Mesothelial cell of epicardium (in vitro differentiated cells): ENCODE measurements at places on chromosomes 5 and 9. TPM values are rescaled to one million over a fixed set of nuclear protein-coding genes. Genes with fewer than 3 reads are reported as not detected.

- peak overlapping the region; percentile 83 for H3K4me3 ChIP-seq
- H3K27me3 ChIP-seq: no peaks in the 10 kb centered on the region
- peaks cover 1% of the 10 kb centered on the region for H3K36me3 ChIP-seq
- H3K27ac ChIP-seq: peak overlapping the region; percentile 59
- H3K4me1 ChIP-seq: peaks cover 43% of the 10 kb centered on the region
- no peak for DNase-seq
Measured at GRCh38 chr5:72107901-72108201, 576 bp downstream of the MAP1B start.

- no peak overlapping the region for H3K4me3 ChIP-seq
- no peaks in the 10 kb centered on the region for H3K36me3 ChIP-seq
- no peak for DNase-seq
- H3K27me3 ChIP-seq: peaks cover 17% of the 10 kb centered on the region
Measured at GRCh38 chr5:161058781-161059180, 206.8 kb upstream of the ATP10B start.

The MYOZ3 gene
- 8.5 to 9.4 TPM (median 8.5 TPM) in 3 replicates for total RNA-seq

GRCh38 chr5:113382731-113383130 lies 52.1 kb downstream of the TSSK1B start:
- no peak for DNase-seq
- no peak overlapping the region for H3K27ac ChIP-seq
- H3K4me3 ChIP-seq: no peak overlapping the region
- H3K4me1 ChIP-seq: peaks cover 20% of the 10 kb centered on the region

DNA sequence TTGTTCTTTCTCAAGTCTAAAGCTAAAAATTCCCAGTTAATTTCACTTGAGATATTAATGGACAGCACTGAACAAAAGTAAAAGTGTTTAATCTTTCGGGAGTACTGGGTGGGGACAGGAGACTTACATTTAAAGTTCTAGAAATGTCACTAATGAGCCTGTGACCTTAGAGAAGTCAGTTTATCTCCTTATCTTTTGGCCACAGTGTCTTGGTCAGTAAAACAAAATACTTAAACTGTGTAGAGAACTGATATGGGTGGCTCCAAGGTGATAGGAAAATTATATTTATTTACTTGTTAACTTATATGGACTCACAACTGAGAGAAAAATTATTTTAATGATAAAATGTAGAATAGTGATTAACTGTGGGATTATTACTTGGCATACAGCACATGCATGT lies 8.9 kb downstream of the IPO11 start:
- H3K27ac ChIP-seq: no peak overlapping the region
- H3K4me1 ChIP-seq: no peaks in the 10 kb centered on the region
- no peaks in the 10 kb centered on the region for H3K27me3 ChIP-seq
- no peak overlapping the region for H3K4me3 ChIP-seq

- H3K4me1 ChIP-seq: no peaks in the 10 kb centered on the region
- no peaks in the 10 kb centered on the region for H3K36me3 ChIP-seq
- H3K27me3 ChIP-seq: no peaks in the 10 kb centered on the region
- no peak overlapping the region for H3K27ac ChIP-seq
Measured at GRCh38 chr9:4970970-4971641, 14.0 kb upstream of the JAK2 start.

GRCh38 chr5:125655156-125655555 lies 768.1 kb upstream of the GRAMD2B start:
- peaks cover 42% of the 10 kb centered on the region for H3K4me1 ChIP-seq
- no peak for DNase-seq
- H3K4me3 ChIP-seq: no peak overlapping the region
- H3K27me3 ChIP-seq: no peaks in the 10 kb centered on the region
- no peak overlapping the region for H3K27ac ChIP-seq

GRCh38 chr5:77449981-77450380 lies 42.1 kb downstream of the WDR41 start:
- H3K27ac ChIP-seq: no peak overlapping the region
- H3K4me1 ChIP-seq: peaks cover 10% of the 10 kb centered on the region
- H3K27me3 ChIP-seq: no peaks in the 10 kb centered on the region
- H3K36me3 ChIP-seq: peaks cover 59% of the 10 kb centered on the region
- DNase-seq: no peak

The SPATA31A3 gene
- not detected in 3 replicates for total RNA-seq

GRCh38 chr5:118459490-118459889 lies 528.9 kb downstream of the DTWD2 start:
- H3K4me3 ChIP-seq: no peak overlapping the region
- H3K27me3 ChIP-seq: peaks cover 3% of the 10 kb centered on the region
- DNase-seq: no peak
- no peaks in the 10 kb centered on the region for H3K36me3 ChIP-seq

DNA sequence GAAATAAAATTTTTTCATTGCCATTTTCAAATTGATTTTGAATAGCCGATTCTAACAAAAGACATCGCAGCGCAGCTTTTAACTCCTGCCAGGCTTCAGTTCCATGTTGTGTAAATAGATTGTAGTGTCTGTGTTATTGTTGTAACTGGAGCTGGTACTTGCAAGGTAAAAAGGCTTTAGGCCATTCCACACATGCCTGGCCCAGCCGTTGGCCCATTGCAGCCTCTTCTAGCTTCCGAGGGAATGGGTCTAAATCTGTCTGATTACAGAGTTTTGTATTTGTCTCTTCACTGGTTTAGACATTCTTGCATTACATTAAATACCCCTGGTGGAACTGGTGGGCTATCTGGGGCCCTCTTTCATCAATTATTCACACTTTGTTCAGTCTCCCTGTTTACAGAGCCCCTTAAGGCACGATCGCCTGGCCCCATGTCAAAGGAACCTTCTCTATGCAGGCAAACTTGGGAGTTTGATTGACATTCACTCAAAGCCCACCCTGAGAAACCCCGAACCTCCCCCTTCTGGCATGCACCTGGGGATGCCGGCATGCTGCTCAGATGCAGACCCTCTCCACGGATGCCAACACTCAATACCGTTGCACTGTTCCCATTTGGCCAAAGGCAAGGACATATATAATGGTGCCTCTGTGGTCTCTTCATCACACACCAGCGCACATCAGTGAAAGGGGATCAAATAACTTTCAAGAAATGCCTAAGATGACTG lies 281.7 kb upstream of the IRX2 start:
- peaks cover 5% of the 10 kb centered on the region for H3K4me1 ChIP-seq
- H3K36me3 ChIP-seq: no peaks in the 10 kb centered on the region
- H3K27ac ChIP-seq: no peak overlapping the region

GRCh38 chr5:74378464-74378863 lies 262.1 kb downstream of the ENC1 start:
- no peak for DNase-seq
- no peaks in the 10 kb centered on the region for H3K36me3 ChIP-seq
- H3K27ac ChIP-seq: no peak overlapping the region
- no peaks in the 10 kb centered on the region for H3K27me3 ChIP-seq
- no peak overlapping the region for H3K4me3 ChIP-seq

- peak overlapping the region; percentile 88 for H3K27ac ChIP-seq
- H3K4me1 ChIP-seq: peaks cover 82% of the 10 kb centered on the region
- no peak overlapping the region for H3K4me3 ChIP-seq
- no peak for DNase-seq
- peaks cover 7% of the 10 kb centered on the region for H3K36me3 ChIP-seq
- H3K27me3 ChIP-seq: no peaks in the 10 kb centered on the region
Measured at GRCh38 chr9:14238518-14238917, 75.4 kb downstream of the NFIB start.

GRCh38 chr9:34332076-34332964 lies 3.0 kb downstream of the NUDT2 start:
- H3K36me3 ChIP-seq: no peaks in the 10 kb centered on the region
- DNase-seq: no peak
- peaks cover 16% of the 10 kb centered on the region for H3K4me1 ChIP-seq
- H3K27ac ChIP-seq: peak overlapping the region; percentile 45
- no peaks in the 10 kb centered on the region for H3K27me3 ChIP-seq

DNA sequence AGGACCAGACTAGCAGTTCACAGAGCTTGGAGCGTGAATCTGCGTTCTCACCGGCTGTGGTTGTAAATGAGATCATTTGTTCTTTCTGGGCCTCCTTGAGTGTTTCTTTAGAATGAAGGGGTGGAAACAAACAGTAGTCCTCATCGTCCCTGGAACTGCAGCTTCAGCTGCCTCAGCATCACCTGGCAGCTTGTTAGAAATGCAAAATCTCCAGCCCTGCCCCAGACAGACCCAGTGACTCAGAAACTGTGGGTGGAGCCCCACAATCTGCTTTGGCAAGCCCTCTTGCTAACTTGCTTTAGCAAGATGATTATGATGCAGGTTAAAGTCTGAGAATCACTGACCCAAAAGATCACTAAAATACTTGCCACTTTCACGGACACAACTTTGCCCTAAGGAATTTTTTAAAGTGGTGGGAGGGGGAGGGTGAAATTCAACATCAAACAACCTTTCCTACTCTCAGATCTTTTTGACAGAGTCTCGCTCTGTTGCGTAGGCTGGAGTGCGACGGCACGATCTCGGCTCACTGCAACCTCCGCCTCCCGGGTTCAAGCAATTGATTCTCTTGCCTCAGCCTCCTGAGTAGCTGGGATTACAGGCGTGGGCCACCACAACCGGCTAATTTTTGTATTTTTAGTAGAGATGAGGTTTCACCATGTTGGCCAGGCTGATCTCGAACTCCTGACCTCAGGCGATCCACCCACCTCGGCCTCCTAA lies 86.0 kb downstream of the BRINP1 start:
- peak overlapping the region; percentile 39 for H3K4me3 ChIP-seq
- peaks cover 58% of the 10 kb centered on the region for H3K27me3 ChIP-seq
- H3K4me1 ChIP-seq: peaks cover 43% of the 10 kb centered on the region

GRCh38 chr5:6686915-6687409 lies 26.3 kb upstream of the TENT4A start:
- H3K27me3 ChIP-seq: peaks cover 34% of the 10 kb centered on the region
- no peak overlapping the region for H3K27ac ChIP-seq
- H3K36me3 ChIP-seq: no peaks in the 10 kb centered on the region
- peak overlapping the region; percentile 59 for H3K4me3 ChIP-seq

GRCh38 chr5:169300468-169301385 lies at the start of gene SLIT3:
TSS of gene SLIT3 (minus strand) at chr5:169301139. CDS start at chr5:169300709, 430 bp downstream.
- H3K36me3 ChIP-seq: no peaks in the 10 kb centered on the region
- H3K4me1 ChIP-seq: peaks cover 48% of the 10 kb centered on the region
- H3K27ac ChIP-seq: peak within 1 kb of the TSS; percentile 54

- DNase-seq: no peak
- H3K36me3 ChIP-seq: peaks cover 4% of the 10 kb centered on the region
- H3K4me1 ChIP-seq: peaks cover 10% of the 10 kb centered on the region
- H3K27ac ChIP-seq: no peak overlapping the region
Measured at GRCh38 chr5:73940026-73940425, 314.0 kb downstream of the ARHGEF28 start.

DNA sequence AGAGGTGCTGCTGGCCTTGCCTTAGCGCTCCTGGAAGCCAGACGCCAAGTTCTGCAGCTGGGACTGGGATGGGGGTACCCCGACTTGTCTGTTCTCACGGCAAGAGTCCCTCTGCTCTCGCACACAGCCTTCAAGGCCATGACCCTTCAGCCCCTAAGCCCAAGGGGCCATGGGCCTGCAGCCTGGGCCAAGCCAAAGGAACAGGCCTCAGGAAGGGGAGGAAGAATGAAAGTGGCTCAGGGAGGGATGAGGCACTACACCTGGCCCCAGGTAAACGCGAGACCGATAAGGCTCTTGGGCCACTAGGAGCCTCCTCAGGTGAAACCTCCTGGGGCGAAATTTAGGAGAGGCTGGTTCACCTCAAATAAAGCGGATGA lies 3.9 kb downstream of the EBF1 start:
- peaks cover 95% of the 10 kb centered on the region for H3K27me3 ChIP-seq
- H3K4me1 ChIP-seq: peaks cover 34% of the 10 kb centered on the region
- no peaks in the 10 kb centered on the region for H3K36me3 ChIP-seq
- H3K27ac ChIP-seq: no peak overlapping the region

DNA sequence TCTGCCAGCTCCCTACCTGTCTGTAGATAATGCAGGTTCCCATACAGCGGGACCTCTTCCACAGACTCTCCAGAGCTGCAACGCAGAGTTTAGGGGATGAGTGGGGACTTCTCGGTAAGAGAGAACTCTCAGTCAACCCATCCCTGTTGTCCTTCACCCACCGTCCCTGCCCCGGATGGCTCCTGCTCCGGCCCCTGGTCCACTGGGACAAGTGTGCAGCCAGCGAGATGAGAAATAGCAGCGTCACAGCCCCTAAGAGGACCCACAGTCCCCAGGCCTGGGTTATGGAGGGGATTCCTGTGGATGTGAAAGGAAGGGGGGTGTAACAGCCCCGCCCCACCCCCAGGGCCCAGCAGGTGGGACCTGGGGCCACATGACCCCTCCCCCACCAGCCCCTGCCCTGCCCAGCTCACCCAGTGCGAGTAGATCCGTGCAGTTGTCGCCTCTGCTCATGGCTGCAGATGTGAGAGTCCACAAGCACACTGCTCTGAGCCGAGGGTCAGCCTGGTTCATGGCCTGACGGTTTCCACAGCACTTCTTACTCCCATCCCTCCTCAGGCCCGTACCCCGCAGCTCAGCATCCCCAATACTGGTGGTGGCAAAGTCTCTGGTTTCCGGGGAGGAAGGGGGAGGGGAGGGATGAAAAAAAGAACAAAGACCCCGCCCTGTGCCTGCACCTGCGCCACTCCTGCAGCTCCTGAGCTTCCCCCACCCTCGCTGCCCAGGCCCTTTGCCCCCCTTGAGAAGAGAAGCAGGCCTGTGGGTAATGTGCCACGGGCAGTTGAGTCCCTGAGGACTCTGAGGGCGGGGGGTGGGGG lies at the start of gene SIT1:
Gene SIT1 (minus strand): TSS at position 591 of the 818 bp plus-strand sequence. CDS start 78 bp downstream, at position 513.
- H3K4me3 ChIP-seq: no peak within 1 kb of the TSS
- no peak within 1 kb of the TSS for H3K27ac ChIP-seq
- no peak for DNase-seq
- no peaks in the 10 kb centered on the region for H3K27me3 ChIP-seq
- peaks cover 11% of the 10 kb centered on the region for H3K4me1 ChIP-seq

- H3K36me3 ChIP-seq: peaks cover 24% of the 10 kb centered on the region
- H3K4me1 ChIP-seq: peaks cover 28% of the 10 kb centered on the region
- peak overlapping the region; percentile 93 for H3K27ac ChIP-seq
- no peaks in the 10 kb centered on the region for H3K27me3 ChIP-seq
- H3K4me3 ChIP-seq: peak overlapping the region; percentile 70
Measured at GRCh38 chr5:27472000-27472763, 433.8 kb upstream of the CDH9 start.

GRCh38 chr5:177302354-177303110 lies 987 bp downstream of the RAB24 start:
- DNase-seq: no peak
- H3K4me1 ChIP-seq: peaks cover 45% of the 10 kb centered on the region
- H3K36me3 ChIP-seq: peaks cover 10% of the 10 kb centered on the region
- H3K4me3 ChIP-seq: peak overlapping the region; percentile 90
- H3K27ac ChIP-seq: peak overlapping the region; percentile 98

- H3K27me3 ChIP-seq: peaks cover 17% of the 10 kb centered on the region
- DNase-seq: no peak
- no peaks in the 10 kb centered on the region for H3K36me3 ChIP-seq
- H3K4me3 ChIP-seq: no peak overlapping the region
Measured at GRCh38 chr5:101783241-101784013, 512.7 kb downstream of the SLCO4C1 start.

The FOXI1 gene
- not detected in 3 replicates for total RNA-seq

The CARD9 gene
- total RNA-seq: 3.6 to 4.9 TPM (median 4.0 TPM) in 3 replicates

GRCh38 chr5:38758774-38759600 lies 86.8 kb upstream of the OSMR start:
- H3K27me3 ChIP-seq: peaks cover 24% of the 10 kb centered on the region
- no peak overlapping the region for H3K27ac ChIP-seq
- peaks cover 16% of the 10 kb centered on the region for H3K4me1 ChIP-seq
- H3K36me3 ChIP-seq: no peaks in the 10 kb centered on the region
- DNase-seq: no peak
- no peak overlapping the region for H3K4me3 ChIP-seq

The NAIP gene
- 26.6 to 32.8 TPM (median 27.5 TPM) in 3 replicates for total RNA-seq
